ENCODE measurements at places on chromosomes 7 and 10. TPM values are rescaled to one million over a fixed set of nuclear protein-coding genes. Genes with fewer than 3 reads are reported as not detected.

ARMC10 gene
- 38.3 TPM for total RNA-seq

KCND2 gene
- not detected for total RNA-seq

GIMAP2 gene
- total RNA-seq: not detected

MCM10 gene
- 8.1 TPM for total RNA-seq

ACHE gene
- not detected for total RNA-seq

SEMA3C gene
- total RNA-seq: 70.1 TPM

DNA sequence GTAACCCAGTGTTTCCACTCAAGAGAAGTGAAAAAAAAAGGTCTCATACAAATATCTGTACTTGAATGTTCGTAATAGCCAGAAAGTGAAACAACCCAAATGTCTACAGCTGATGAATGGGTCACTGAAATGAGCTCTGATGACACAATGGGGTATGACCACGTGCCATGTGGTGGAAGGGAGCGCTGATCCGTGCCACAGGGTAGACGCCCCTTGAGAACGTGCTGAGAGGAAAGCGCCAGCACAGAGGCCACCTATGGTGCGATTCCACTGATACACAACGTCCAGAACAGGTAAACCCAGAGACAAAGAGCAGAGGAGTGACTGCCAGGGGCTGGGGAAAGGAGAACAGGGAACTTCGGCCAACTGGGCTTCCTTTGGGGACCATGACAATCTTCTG, 50.3 kb downstream of the MAD1L1 start:
- H3K4me1 ChIP-seq: peaks cover 16% of the 10 kb centered on the region
- H3K27ac ChIP-seq: no peak overlapping the region
- H3K36me3 ChIP-seq: peaks cover 16% of the 10 kb centered on the region
- no peak overlapping the region for H3K4me3 ChIP-seq
- no peaks in the 10 kb centered on the region for H3K27me3 ChIP-seq

- H3K4me1 ChIP-seq: peaks cover 42% of the 10 kb centered on the region
- no peak overlapping the region for H3K4me3 ChIP-seq
- peaks cover 14% of the 10 kb centered on the region for H3K27me3 ChIP-seq
Measured at GRCh38 chr7:138004936-138005335, 3.0 kb upstream of the CREB3L2 start.

DNA sequence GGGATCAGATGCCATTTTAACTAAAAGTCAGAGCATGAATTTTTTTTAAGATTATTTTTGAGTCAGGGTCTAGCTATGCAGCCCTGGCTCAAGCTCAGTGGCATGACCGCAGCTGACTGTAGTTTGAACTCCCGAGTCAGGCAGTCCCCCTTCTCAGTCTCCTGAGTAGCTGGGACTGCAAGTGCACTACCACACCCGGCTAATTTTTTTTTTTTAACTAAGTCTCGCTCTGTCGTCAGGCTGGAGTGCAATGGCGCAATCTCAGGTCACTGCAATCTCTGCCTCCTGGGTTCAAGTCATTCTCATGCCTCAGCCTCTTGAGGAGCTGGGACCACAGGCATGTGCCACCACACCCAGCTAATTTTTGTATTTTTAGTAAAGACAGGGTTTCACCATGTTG, 7.8 kb downstream of the TAS2R41 start:
- DNase-seq: peak; percentile 61
- no peaks in the 10 kb centered on the region for H3K36me3 ChIP-seq
- peaks cover 52% of the 10 kb centered on the region for H3K4me1 ChIP-seq
- H3K4me3 ChIP-seq: peak overlapping the region; percentile 38
- H3K27ac ChIP-seq: peak overlapping the region; percentile 69

DNA sequence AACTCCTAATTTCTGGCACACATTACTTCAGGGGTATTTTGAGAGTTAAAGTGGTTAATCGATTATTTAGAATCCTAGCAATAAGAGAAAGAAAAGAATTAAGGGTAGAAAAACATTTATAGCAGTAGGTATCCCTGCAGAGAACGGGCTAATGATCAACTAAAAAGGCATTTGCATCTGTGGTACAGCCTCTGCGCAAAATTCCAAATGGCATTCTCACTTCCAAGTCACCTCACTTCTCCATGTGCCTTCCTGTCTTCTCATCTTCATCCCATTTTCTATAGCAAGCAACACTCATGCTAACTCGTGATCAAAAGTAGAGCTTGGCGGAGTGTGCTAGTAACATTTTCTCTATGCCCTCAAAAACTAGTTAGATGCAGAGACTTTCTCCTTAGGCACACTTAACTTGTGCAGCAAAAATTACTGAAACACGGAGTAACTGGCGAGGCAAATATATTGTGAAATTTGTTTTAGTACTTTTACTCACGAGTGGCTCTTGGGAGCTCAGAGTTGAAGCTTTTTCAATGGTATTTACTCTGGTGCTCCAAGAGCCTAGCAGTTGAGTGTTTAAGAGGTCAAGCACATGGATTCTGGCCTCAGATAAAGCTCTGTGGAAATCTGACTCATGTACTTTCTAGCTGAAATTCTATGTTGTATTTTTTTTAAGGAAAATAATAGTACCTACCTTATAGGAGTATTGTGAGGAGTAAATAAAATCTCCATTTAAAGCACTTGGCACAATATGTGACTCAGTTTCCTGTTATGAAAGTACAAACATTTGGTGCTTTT, 65.1 kb downstream of the MET start:
- peaks cover 84% of the 10 kb centered on the region for H3K36me3 ChIP-seq
- peak overlapping the region; percentile 17 for H3K4me3 ChIP-seq
- H3K27ac ChIP-seq: peak overlapping the region; percentile 58
- peaks cover 89% of the 10 kb centered on the region for H3K4me1 ChIP-seq

DNA sequence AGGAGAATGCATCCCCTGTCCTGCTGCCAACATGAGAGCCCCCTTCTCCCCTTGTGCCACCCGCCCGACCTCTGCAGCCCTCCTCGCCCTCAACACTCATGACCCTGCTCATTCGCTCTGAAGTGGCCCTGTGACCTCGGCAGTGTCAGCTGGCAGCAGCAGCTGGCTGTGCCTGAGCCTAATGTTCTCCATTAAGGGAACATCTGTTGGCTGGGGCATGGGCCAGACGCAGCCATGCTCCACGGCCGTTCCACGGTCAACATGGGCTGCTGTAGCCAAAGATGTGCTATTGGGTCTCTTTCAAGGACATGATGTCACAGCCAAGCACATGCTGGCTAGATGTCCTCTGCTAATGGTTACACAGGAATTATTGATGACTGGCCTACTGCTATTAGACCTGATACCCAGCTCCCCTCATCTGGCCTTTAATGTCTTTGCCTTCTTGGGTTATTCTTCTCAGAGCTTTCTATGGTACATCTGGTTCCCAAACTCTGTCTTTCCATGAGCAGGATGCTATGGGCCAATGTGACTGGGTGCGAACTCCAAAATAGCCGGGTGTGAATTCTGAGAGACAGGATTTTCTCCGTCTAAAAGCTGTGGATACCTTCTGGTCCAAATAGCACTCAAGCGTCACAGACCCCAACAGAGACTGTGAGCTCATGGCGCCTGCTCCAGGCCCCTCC, 22.4 kb downstream of the ADCYAP1R1 start:
- no peak overlapping the region for H3K4me3 ChIP-seq
- no peak overlapping the region for H3K27ac ChIP-seq
- peaks cover 6% of the 10 kb centered on the region for H3K4me1 ChIP-seq
- peaks cover 18% of the 10 kb centered on the region for H3K27me3 ChIP-seq
- no peak for DNase-seq
- no peaks in the 10 kb centered on the region for H3K36me3 ChIP-seq

- H3K27ac ChIP-seq: no peak overlapping the region
- no peaks in the 10 kb centered on the region for H3K36me3 ChIP-seq
- H3K27me3 ChIP-seq: peaks cover 12% of the 10 kb centered on the region
- DNase-seq: no peak
- H3K4me1 ChIP-seq: peaks cover 5% of the 10 kb centered on the region
- no peak overlapping the region for H3K4me3 ChIP-seq
Measured at GRCh38 chr10:46264737-46265368, 21.9 kb upstream of the ANTXRL start.

DNA sequence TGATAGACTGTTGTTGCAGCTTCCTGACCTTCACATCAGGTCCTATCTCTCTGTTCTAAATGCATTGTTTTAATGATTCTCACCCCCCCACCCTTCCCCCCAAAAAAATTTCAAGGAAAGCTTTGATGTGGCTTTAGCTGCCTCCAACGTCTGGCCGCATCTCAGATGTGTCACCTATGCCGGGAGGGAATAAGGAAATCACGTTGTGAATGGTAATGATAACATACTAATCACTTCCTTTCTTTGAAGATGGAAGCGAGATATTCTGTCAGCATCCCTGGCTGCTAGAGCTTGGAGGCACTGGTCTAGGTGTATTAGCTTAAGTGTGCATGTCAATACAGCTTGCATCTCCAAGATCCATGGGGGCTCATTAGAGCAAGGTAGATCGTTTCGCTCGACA, 89.6 kb downstream of the VTI1A start:
- no peaks in the 10 kb centered on the region for H3K4me1 ChIP-seq
- peaks cover 19% of the 10 kb centered on the region for H3K36me3 ChIP-seq
- H3K4me3 ChIP-seq: no peak overlapping the region
- no peak for DNase-seq
- H3K27me3 ChIP-seq: no peaks in the 10 kb centered on the region

DNA sequence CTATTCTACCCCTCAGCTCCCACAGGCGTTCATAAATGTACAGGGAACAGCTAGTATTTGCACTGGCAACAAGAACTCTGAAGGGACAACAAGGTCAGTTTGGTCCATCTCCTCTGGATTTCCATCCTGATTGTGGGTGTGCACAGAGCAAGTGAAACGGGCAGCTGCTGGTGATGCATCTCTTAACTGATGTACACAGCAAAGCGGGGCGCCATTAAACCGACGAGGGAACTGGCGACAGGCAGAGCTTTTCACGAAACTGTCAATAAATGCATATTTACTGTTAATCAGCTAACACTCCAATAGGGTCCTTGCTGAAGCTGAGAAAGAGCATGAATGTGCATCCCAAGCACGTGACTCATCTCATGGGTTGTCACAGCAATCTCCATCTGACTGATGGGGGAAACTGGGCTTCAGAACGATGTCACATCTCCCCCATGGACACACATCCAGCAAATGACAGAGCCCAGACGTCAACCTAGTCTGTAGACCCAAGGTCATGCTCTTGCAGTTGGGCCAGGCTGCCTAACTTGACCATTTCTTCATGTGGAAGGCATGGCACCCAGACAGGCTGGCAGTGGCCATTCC, 54.2 kb downstream of the FAM53B start:
- H3K36me3 ChIP-seq: 0 out of 2 replicates have a peak, but pooled peaks cover 7% of the 10 kb centered on the region
- H3K4me3 ChIP-seq: no peak overlapping the region
- H3K27ac ChIP-seq: no peak overlapping the region
- no peaks in the 10 kb centered on the region for H3K27me3 ChIP-seq
- H3K4me1 ChIP-seq: no peaks in the 10 kb centered on the region
- no peak for DNase-seq

DNA sequence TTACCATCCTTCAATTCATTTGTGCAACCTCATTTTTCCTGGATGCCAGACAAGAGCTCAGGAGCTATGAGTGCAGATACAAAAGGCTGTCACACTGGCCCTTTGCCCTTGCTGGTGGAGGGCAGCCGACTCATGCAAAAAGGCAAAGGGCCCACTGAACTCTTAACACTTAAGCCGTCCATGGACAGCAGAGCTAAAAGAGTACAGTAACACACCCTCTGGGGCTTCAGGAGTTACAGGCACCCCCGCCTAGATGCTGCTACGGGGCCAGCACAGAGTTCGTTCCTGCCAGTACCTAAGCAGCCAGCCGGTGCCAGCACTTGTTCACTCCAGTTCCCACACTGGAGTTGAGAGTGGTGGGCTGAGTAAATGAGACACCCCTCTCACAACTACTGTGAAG, 69.9 kb upstream of the MRLN start:
- DNase-seq: no peak
- H3K4me3 ChIP-seq: no peak overlapping the region
- no peaks in the 10 kb centered on the region for H3K27me3 ChIP-seq
- H3K4me1 ChIP-seq: no peaks in the 10 kb centered on the region
- H3K27ac ChIP-seq: no peak overlapping the region

GRCh38 chr7:155653803-155654202, 9.3 kb downstream of the RBM33 start:
- no peak for DNase-seq
- H3K36me3 ChIP-seq: peaks cover 27% of the 10 kb centered on the region
- H3K4me3 ChIP-seq: peak overlapping the region; percentile 14
- peak overlapping the region; percentile 62 for H3K27ac ChIP-seq
- H3K27me3 ChIP-seq: no peaks in the 10 kb centered on the region
- H3K4me1 ChIP-seq: peaks cover 57% of the 10 kb centered on the region

GRCh38 chr7:141071260-141071854, 2.5 kb upstream of the TMEM178B start:
- H3K36me3 ChIP-seq: no peaks in the 10 kb centered on the region
- peaks cover 23% of the 10 kb centered on the region for H3K4me1 ChIP-seq
- DNase-seq: no peak
- peak overlapping the region; percentile 3 for H3K27ac ChIP-seq
- H3K4me3 ChIP-seq: peak overlapping the region; percentile 87

DNA sequence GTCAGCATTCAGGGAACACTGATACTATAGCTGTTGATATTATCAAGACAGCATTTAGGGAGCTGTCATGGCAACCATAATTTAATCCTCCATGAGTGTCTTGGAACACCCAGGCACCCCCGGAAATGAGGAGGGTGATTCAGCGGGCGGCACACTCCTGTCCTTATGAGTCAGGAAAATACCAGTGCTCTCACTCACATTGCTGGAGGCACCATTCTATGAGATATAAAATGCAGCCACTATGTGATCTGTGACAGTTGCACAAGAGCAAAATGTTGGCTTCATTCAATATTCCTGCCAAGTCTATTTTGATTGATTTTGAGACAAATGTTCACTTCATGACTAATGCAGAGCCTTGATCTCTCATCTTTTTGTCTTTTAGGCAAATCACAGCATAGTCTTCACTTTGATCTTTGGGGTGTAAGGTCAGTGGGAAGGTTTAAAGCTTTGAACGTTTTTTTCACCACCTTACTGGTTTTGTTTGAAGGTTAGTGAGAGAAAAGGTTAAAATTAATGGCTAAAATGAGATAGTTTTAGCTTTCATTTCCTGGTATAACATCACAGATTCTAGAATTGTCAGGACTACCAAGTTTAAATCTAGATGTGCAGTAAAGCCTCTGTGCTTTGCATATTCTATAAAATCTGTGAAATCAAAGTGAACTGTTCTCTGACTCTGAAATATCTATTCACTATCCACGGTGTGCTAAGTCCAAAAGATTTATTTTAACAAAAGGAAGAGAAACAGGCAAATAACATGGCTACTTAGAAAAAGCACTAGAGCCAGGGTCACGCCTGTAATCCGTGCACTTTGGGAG, 12.4 kb upstream of the ARHGAP12 start:
- H3K27ac ChIP-seq: peak overlapping the region; percentile 88
- H3K27me3 ChIP-seq: no peaks in the 10 kb centered on the region
- H3K4me3 ChIP-seq: peak overlapping the region; percentile 75
- H3K4me1 ChIP-seq: peaks cover 65% of the 10 kb centered on the region
- DNase-seq: peak; percentile 98
- H3K36me3 ChIP-seq: no peaks in the 10 kb centered on the region

GRCh38 chr7:98396768-98397167, 4.1 kb downstream of the BAIAP2L1 start:
- no peak overlapping the region for H3K4me3 ChIP-seq
- peaks cover 34% of the 10 kb centered on the region for H3K4me1 ChIP-seq
- DNase-seq: no peak
- no peak overlapping the region for H3K27ac ChIP-seq
- H3K27me3 ChIP-seq: no peaks in the 10 kb centered on the region
- no peaks in the 10 kb centered on the region for H3K36me3 ChIP-seq

Measured in HFFc6 (cell line).